Fibroblast of skin of right biceps (primary cell): ENCODE measurements at places on chromosomes 1 and 21.

- DNase-seq: no peak
These were observed 46.7 kb downstream of the CLIC6 start for GRCh38 chr21:34715518-34715917.

DNA sequence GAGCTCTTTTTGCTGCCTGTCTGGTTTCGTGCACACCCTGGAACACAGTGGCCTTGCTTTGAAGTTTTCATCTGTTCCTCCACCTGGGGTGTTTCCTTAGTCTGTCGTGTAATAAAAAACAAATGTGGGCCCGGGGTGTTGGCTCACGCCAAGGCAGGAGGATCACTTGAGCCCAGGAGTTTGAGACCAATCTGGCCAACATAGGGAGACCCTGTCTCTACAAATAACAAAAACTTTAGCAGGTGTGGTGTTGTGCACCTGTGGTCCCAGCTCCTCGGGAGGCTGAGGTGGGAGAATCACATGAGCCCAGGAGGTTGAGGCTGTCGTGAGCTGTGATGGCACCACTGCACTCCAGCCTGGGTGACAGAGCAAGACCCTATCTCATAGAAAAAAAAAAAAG lies 4.5 kb downstream of the NCMAP start:
- DNase-seq: no peak

GRCh38 chr1:3903141-3904005 lies 3.3 kb upstream of the C1orf174 start:
- DNase-seq: peak; percentile 6

GRCh38 chr1:207892764-207893163 lies 18.2 kb downstream of the CD34 start:
- DNase-seq: no peak

- DNase-seq: no peak
These were observed 100.6 kb downstream of the LPAR3 start for GRCh38 chr1:84792421-84792820.

- DNase-seq: no peak
These were observed 119.3 kb upstream of the PROX1 start for GRCh38 chr1:213868482-213868881.

GRCh38 chr21:46001821-46002681 lies 20.5 kb downstream of the COL6A1 start:
- DNase-seq: no peak

- DNase-seq: peak; percentile 60
These were observed 405.8 kb downstream of the DUSP10 start for GRCh38 chr1:221336126-221336525.

DNA sequence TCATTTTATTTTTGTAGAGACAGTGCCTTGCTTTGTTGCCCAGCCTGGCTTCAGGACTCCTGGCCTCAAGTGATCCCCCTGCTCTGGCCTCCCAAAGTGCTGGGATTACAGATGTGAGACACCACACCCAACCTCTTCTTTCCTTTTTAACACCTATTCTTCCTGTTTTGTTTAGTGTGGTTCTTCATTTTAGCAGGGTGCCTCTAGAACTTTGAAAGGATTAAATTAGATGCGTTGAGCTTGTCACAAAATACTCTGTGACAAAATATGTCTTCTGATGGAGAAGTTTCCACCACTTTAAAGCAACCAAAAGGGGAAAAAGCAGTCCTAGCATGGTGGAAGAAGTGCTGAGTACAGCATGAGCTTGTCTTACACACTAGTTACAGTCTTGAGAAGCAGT lies 42.0 kb downstream of the CDC14A start:
- DNase-seq: no peak

GRCh38 chr1:9770298-9770697 lies 53.5 kb downstream of the CLSTN1 start:
- DNase-seq: no peak

DNA sequence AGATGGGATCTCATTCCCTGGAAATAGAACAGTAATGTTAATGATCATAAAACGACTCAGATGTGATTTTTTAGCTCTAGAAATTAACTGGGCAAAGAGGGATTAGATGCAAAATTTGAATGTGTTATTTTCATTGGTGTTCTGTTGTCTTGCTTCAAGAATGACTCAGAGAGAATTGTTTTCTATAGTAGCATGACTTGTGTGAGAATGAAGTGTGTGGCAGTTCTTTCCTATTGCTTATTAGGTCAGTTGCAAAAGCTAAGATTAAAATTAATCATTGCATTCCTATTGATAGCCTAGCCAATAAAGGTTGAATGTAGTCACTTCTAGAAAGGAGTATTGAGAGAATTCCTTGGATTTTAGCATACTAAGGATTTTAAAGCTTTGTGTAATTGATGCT lies 22.9 kb downstream of the SPEN start:
- DNase-seq: no peak

DNA sequence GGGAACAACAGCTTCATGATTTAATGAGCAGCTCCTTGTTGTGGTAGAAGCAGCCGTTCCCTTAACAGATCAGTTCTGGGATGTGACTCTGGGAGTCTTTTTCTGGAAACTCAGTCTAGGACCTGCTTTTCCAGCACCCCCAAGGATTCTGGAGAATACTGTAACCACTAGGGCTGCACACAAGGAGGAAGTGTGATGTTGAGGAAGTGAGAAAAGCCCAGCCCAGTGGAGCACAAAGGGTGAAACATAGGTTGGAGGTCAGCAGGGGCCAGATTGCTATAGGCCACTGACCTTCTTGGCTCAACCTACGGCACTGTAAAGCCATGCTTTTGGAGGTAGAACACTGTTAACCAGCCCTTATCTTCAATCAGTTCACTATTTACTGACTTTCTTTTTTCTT lies 10.1 kb upstream of the PLA2G5 start:
- no peak for DNase-seq

GRCh38 chr21:33505833-33506232 lies 14.3 kb upstream of the DNAJC28 start:
- no peak for DNase-seq

DNA sequence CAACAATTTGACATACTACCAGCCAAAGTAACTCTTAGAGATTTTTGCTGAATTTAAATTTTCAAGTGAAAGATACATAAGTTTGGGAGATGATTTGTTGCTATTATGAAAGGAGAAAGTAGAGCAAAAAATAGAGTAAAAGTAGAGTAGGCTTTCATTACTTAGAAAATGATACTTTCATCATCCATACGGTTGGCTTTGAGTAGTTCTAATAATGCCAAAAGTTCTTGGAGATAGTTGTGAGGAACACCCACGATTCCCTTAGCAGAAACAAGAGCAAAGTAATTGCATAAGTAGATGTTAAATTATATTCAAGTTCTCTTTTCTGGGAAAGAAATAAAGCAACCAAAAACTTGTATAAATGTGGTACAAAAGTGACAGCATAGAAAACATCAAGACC lies 95.0 kb upstream of the VAV3 start:
- no peak for DNase-seq

DNA sequence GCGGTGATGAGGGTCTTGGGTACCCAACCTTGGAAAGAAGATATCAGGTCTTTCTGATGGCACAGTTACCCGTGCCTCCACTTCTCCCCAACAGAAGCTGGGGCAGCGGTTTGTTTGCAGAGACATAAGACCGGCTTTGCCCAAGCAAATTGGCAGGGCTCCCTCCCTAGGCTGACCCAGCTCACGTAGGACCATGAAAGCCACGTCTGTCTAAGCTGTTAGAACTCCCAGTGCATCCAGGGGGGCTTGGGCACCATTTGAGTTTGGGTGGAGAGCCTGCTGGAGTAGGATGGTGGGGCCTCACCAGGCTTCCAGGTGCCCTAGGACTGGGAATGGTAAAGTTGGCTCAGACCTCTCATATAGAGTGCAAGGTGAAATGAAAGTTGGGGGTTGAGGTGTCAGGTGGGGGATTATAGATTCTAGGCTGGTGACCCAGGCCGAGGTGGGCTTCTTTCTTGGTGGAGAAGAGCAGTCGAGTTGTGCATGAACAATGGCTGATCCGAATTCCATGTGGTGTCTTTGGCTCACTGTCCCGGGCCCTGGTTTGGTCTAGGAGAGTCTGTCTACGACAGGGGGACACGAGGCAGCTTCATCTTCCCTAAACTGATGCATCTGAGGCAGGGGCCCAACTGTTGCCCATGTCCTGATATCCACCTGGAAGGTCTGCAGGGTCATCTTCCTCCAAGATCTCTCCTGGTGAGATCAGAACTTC lies 3.4 kb downstream of the POU3F1 start:
- DNase-seq: no peak

GRCh38 chr1:83693427-83694126 lies 305.4 kb downstream of the TTLL7 start:
- DNase-seq: peak; percentile 43

DNA sequence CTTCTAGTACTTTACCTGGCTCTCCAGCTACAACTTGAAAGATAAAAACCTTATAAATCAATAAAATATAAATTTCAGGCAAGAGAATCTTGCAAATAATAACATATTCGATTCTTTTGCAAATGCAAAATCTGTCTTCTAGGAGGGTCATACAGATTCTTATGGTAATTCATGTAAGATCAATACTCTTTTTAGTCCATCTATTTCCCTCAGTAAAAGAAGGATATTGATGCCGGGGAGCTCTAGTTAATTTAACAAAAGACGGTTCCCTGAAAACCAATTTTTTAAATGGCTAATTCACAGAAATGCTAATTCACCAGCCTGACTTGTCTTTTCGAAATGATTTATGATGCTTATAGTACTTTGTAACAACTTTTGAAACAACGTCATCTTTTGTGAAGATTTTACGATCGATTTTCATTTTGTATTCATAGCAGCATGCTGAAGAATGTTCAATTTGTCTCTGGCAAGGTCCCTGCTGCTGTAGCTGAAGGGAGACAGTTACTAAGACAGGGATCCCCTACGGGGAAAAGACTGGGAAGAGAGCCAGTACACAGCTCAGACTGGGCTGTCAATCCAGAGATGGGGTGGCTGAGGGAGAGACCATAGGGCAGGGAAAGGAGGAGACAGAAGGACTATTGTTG lies 90.6 kb upstream of the SPAG17 start:
- no peak for DNase-seq

GRCh38 chr1:109274533-109275476 lies 8.1 kb downstream of the PSRC1 start:
- peak; percentile 68 for DNase-seq

- DNase-seq: no peak
These were observed 2.7 kb downstream of the FCER1G start for GRCh38 chr1:161217831-161218230.

DNA sequence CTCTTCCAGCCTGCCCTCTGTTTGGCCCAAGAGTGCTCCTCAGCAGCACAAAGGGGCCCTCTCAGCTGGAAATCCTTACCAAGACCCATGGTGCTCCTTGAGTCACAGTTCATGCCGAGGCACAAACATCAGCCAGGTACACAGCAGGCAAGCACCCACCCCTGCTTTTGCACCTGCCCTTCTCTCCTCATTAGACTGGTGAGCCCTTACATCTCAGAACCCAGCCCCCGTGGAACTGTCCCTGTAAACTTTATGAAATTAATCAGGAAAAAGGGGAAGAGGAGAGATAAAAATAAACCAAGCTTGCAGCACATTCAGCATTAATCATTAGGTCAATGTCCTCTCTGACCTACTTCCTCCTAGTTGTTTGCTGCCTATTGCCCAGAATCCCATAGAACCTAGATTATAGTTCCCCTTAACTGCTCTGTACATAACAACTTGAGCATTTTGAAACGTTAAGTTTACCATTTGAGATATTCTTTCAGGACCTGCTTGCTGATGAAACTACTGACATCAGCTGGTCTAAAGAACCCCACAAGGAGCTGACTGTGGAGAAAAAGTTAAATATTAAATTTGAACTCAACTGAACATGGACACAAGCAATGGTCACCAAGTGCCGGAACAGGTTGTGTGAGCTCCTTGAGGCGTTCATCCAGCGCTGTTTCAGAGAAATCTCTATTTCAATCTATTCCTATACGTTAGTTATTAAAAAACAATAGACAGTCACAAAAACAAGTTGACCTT lies 738.4 kb downstream of the MATN1 start:
- DNase-seq: no peak

- peak; percentile 41 for DNase-seq
These were observed 547 bp downstream of the PDPN start for GRCh38 chr1:13583966-13584791.

- DNase-seq: peak; percentile 99
These were observed 167.5 kb downstream of the CLIC6 start for GRCh38 chr21:34836103-34836932.

DNA sequence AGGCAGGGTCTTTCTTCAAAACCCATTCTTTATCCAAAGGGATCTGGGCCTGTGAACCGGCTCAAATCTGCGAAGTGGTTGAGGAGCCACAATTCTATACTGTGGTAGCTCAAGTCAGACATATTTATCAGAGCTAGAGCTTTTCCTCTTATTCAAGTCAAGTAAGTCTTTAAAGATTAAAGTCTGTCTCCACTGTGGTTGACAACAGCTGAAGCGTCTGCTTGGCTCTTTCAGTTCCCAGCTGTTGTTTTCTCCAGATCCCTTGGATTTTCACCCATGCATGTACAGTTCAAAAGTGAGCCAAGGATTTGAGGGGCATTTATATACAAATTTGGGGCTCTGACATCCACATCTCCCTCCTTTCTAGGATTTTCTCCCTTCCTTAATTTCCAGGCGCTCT lies 66.9 kb downstream of the C1orf185 start:
- no peak for DNase-seq

GRCh38 chr1:155226188-155226909 lies 17.9 kb downstream of the MTX1 start:
- peak; percentile 85 for DNase-seq

GRCh38 chr1:191536791-191537429 lies 621.4 kb upstream of the RGS18 start:
- DNase-seq: no peak

DNA sequence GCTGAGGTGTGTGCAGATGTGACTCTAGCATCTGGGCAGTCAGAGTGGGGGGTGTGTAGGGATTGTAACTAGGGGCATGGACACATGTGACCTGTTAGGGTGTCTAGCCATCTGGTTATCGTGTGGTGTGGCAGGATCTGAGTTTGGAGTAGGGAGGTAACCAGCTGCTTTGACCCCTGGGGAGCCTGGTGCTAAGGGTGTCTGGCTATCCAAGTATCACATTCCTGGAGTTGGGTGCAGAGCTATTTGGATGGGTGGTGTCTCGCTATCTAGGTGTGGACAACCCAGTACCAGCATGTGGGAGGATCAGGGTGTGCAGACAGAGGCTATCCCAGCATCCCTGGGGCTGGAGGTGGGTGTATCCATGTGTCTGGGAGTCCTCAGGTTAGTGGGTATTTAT lies 4.7 kb downstream of the PTPRU start:
- DNase-seq: no peak

- no peak for DNase-seq
These were observed 166.0 kb downstream of the DISC1 start for GRCh38 chr1:231792634-231793033.

- no peak for DNase-seq
These were observed 1.3 kb upstream of the SLC6A17 start for GRCh38 chr1:110148961-110149360.

- peak; percentile 65 for DNase-seq
These were observed 68.5 kb downstream of the GPR88 start for GRCh38 chr1:100606438-100606837.

- no peak for DNase-seq
These were observed 249.9 kb downstream of the LRRIQ3 start for GRCh38 chr1:73948055-73948454.

GRCh38 chr1:30868833-30869435 lies 39.6 kb downstream of the SDC3 start:
- DNase-seq: no peak
